ENCODE measurements at places on chromosomes 1 and 21.

GRCh38 chr1:161099090-161099802 is 1.1 kb downstream of the KLHDC9 start:
- DNase-seq = no peak

DNA sequence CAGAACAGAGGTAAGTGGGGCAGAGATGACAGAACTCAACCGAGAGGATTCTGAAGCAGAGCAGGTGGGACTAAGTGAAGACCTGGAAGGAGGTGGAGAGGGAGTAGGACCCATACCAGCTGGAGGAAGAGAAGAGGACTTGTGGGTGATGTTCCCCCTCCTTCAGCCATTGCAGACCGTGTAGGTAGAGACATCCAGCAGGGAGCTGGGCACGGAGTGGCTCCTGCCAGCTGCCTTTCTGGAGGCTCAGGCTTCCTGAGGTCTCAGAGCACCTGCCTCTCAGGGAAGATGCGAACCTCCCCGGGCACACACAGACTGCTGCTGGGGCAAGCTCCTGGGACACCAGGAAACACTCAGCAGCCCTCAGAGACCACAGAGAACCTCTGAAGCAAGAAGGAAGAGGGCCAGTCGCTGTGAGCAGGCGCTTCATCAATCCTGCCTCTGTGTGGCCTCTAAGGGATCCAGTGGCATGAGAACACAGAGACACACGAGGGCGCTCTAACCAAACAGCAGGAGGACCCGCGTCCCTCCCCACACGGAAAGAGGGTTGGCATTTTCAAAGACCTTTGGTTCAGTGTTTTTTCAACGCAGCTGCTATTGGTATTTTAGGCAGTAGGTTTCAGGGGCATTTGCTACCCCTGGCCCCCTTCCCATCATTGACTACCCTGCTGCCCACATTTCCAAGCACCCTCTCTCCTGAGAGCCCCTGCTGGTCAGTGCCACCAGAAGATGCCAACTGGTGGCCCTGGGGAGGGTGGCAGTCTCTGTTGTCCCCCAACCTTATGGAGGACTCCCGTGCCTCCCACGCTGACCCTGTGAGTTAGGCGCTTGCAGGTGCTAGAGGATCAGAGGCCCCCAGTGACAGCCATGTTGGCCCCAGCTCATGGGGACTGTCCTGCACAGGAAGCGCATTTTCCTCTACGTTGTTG is 89.6 kb upstream of the EDN2 start:
- peak; percentile 91 for DNase-seq

GRCh38 chr1:118147522-118147921 is 37.5 kb downstream of the SPAG17 start:
- peak; percentile 90 for DNase-seq

GRCh38 chr1:165856606-165857005 is 29.2 kb downstream of the UCK2 start:
- DNase-seq = no peak

DNA sequence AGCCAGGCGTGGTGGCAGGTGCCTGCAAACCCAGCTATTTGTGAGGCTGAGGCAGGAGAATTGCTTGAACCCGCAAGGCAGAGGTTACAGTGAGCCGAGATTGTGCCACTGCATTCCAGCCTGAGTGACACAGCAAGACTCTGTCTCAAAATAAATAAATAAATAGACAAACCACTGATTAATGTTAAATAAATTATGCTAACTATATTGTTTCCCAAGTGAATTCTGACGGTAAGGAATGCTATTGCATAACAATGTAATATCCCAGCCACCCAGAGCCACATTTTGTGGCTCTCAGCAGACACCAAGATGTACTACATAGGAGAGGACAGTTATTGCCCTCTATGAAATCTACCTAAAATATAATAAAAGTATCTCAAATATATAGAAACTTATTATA is 55.4 kb downstream of the LPGAT1 start:
- no peak for DNase-seq

DNA sequence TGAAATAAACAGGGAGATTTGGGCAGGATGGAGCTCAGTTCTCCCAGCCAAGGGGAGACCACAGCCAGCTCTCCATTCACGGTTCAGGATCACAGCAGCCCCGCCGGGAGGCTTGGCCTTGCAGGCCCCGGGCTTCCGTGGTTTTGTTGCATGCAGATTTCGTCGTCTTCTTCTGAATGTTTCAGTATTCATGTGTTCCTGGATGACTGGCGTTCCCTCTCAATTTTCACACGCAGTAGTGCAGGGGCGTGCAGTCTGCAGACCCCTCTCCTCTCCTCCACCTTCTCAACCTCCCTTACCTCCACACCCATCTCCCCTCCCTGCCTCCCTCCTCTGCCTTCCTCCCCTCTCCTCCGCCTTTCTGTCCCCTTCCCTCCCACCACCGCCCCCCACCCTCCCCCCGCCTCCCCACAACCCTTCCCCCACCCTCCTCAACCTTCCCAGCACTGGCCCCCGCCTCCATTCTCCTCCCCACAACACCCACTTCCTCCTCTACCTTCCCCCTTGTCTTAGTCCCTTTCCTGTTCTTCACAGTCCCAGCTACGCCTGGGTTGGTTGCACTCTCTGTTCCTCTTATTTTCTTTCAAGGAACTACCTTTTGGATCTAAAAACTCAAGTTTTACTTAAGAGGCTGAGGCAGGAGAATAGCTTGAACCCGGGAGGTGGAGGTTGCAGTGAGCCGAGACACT is 8.4 kb upstream of the SLC19A1 start:
- no peak for DNase-seq

- peak; percentile 85 for DNase-seq
Observed at GRCh38 chr21:43340491-43341377, 86.2 kb downstream of the SIK1 start.

DNA sequence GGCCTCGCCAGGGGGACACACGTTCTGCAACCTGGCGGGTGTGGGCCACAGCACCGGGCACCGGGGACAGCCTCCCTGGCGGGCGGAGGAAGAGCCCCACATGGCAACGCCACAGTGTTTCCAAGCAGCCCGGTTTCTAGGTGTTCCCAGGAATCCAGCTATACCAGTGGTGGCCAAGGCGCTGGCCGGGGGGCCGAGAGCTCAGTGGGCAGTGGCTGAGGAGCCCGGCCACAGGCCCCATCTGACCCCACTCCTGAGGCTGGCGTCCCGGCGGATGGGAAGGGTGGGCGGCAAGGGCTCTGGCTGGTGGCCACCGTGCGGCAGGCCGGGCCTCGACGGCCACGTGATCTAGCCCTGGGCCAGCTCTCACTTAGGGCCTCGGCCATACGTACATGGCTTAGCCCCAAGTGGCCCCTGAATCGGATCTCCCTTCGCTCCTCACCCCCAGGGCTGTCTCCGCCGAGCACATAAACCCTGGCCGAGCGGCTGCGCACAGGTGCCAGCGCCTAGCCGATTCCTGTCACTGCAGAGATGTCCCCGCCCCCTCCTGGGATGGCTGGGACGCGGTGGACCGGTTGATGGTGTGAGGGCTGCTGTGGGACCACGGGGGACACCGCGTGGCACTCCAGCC is 68.7 kb downstream of the MORN1 start:
- DNase-seq = peak; percentile 76
